Mammary epithelial cell (primary cell): ENCODE measurements at places on chromosomes 5 and 9.

- DNase-seq = no peak
Measured at GRCh38 chr5:76273206-76273885, 129.7 kb upstream of the IQGAP2 start.

- DNase-seq = no peak
Measured at GRCh38 chr5:106241409-106241808, 1429.3 kb downstream of the EFNA5 start.

GRCh38 chr9:77968506-77968905 is 63.1 kb downstream of the GNAQ start:
- no peak for DNase-seq

- DNase-seq = no peak
Measured at GRCh38 chr5:172505403-172505759, 51.1 kb upstream of the SH3PXD2B start.

DNA sequence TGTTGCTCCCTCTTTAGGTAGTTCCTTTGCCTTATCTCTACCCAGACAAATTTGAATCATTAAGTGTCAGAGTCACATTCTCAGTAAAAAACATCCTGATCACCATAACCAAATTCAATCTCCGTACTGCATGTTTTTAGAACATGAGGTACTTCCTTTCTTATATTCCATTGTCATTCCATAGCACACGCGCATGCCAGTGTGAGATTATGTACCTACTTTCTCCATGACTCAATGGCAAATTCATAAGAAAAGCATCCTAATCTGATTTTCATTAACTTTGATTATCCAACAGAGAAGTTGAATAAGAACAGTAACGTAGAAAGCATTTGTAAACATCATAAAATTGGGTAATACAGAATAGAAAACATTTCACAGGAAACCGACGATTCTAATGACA is 1118.6 kb upstream of the CDH9 start:
- DNase-seq = no peak
